Activated CD8-positive, alpha-beta memory T cell treated with anti-CD3 and anti-CD28 coated beads for 1 hour (primary cell): ENCODE measurements at places on chromosomes 4 and X.

GRCh38 chr4:79979785-79980437, 93.1 kb downstream of the ANTXR2 start:
- no peak for DNase-seq

DNA sequence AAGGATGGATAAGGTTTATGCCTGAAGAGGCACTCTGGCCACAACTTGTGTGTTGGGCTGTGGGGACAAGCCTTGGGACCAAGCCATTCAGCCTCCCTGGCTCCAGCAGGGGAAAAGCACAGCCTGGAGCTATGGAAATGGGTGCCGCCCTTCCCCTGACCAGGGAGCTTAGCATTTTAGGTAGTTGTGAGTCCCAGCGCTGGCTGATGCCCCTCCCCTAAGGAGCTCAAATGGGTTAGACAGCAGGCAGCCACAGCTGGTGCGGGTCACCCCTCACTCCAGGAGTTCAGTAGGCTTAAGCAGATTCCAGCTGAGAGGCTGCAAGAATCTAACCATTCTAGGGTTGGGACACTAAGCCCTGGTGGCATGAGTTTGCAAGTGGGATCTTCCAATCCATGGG, 172.9 kb downstream of the KCNIP4 start:
- DNase-seq = no peak

DNA sequence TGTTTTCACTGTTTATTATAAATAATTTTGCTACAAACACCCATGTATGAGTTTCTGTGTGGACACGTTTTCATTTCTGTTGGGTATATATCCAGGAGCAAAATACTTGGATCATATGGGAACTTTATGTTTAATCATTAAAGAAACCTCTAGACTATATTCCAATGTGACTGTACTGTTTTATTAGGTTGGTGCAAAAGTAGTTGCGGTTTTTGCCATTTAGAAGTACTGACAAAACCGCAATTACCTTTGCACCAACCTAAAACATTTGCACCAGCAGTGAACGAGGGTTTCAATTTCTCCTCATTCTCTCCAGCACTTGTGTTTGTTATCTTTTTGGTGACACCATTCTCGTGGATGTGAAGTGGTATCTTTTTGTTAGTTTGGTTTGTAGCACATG, 565.0 kb downstream of the TRIML1 start:
- no peak for DNase-seq

DNA sequence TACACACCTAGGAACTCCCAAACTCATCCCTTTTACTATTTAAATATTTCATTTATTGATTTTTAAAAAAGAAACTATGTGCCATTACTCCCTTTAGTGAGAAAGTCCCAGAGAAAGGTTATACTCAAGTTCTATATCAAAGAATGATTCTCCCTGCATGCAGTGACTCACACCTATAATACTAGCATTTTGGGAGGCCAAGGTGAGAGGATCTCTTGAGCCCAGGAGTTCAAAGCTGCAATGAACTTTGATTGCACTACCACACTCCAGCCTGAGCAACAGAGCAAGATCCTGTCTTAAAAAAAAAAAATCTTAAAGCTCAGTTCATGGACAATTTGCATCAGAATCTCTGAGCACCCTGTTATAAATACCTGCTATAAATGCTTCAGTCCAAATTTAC, 9.2 kb upstream of the RBPJ start:
- DNase-seq = no peak

GRCh38 chrX:27964432-27964831, 16.8 kb downstream of the DCAF8L1 start:
- DNase-seq = no peak

DNA sequence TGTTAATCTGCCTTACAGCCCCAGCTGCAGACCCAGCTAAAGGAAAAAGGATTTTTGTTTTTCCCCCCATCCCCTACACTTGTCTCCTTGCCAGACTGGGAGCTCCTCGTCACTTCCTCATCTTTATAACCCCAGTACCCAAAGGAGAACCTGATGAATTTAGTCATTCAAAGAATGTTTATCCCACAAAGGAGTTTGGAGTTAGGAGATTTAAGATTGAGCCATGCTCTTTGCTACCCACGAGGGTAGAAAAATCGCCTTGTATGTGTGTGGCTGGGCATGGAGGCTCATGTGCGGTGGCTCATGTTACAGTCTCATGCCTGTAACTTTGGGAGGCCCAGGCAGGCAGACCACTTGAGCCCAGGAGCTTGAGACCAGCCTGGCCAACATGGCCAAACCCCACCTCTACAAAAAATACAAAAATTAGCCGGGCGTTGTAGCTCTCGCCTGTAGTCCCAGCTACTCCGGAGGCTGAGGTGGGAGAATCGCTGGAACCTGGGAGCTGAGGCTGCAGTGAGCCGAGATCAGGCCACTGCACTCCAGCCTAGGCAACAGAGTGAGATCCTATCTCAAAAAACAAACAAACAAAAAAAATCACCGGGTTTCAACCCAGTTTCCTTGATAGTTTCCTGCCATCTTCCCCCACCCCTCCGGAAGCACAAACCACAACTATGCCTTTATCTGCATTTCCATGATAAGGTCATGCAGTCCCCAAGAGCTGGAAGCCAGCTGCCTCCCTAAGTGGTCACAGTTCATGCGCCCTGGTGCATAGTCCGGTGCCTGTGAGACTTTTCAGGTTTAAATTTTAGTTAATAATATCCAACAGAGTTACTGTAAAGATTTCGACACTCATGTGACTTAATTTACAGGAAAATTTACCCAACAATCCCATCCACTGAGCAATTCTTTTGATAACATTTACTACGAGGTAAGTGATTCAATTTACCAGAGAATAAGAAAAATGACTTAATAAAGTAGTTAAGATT, 1.5 kb downstream of the CFAP97 start:
- no peak for DNase-seq

GRCh38 chr4:140260227-140260626, 106.2 kb upstream of the MAML3 start:
- no peak for DNase-seq

DNA sequence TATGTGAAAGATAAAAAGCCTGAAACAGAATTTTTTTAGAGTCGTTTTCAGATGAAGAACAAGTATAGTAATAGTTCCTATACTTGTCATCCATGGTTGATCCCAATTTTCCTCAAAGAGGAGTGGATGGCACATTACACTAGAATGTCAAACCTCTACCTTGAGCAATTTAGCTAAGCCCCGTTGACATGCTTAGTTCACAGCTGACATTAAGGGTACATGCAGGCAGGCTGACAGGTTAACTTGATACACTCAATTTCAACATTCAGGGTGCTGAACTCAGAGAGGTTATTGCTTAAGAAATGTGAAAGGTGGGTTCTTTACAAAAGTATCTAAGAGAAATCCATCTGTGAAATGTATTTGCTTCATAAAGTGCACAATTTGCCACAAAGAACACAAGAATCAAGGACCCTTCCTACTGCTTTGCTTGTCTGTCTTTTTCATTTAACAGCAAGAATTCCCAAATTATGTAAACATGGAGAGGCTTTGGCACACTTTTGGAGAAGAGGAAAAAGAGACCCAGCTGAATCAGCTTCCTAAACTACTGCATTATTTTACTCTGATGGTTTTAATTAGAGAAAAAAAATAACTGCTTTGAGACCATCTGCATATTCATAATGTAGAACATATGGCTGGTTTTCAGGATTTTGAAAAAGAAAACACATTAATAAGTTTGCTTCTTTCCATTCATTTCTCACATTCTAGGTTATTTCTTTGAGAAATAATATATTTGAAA, 122.5 kb upstream of the DDIT4L start:
- no peak for DNase-seq

DNA sequence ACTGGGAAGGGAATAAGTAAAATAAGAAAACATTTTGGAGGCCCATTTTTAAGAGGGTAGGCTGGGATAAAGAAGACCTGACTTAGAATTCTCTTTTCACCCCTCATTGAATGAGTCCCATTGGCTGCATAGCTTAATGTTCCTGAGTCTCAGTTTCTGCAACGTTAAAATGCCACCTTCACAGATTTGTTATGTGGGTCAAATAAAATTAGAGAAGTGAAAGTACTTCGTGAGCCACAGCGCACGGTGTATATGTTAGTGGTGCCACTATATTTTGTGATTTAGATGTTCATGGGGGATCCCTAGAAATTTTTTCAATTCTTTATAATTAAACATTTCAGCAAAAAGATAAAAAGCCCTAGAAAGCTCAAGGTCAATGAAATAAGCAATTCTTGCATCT, 109.2 kb upstream of the HS3ST1 start:
- DNase-seq = no peak

GRCh38 chr4:26607776-26608175, 23.9 kb downstream of the TBC1D19 start:
- no peak for DNase-seq

- no peak for DNase-seq
These were observed 24.6 kb downstream of the ARHGAP24 start for GRCh38 chr4:85499573-85499972.

DNA sequence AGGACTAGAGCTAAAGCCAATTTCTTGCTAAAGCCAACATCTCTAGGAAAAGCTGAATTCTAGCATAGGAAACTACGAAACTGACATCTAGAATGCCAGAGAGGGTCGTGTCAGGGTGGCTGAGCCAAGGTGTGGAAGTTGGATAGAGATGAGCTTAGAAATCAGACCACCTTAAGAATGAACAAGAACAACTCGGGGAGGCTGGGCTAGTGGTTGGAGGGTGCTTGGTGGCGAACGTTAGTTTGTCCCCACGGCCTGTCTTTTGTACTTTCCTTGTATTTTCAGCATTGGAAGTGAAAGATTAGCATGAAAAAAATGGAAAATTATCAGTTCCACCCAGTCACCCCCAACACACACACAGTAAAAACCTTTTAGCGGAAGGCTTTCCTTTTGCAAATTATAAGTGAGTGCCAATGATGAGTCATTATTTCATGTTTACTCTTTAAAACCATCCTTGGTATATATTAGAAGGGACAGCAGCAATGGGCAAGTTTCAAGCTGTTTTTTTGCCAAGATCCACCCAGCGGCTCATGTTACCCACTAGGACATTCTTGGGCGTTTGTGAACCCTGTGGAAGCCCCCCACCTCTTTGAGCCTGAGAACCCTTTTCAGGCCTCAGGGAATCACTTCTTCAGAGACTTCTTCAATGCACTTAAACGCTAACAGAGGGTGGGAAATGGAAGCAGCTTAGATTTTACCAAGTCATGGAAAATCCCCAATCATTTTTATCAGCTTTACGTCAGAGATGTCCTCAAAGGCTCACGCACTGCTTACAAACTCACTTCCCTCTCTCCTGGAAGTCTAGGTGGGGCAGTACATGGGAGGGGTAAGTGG, 4.9 kb upstream of the PPEF1 start:
- DNase-seq = no peak
